ENCODE measurements at places on chromosomes 5 and 9.

DNA sequence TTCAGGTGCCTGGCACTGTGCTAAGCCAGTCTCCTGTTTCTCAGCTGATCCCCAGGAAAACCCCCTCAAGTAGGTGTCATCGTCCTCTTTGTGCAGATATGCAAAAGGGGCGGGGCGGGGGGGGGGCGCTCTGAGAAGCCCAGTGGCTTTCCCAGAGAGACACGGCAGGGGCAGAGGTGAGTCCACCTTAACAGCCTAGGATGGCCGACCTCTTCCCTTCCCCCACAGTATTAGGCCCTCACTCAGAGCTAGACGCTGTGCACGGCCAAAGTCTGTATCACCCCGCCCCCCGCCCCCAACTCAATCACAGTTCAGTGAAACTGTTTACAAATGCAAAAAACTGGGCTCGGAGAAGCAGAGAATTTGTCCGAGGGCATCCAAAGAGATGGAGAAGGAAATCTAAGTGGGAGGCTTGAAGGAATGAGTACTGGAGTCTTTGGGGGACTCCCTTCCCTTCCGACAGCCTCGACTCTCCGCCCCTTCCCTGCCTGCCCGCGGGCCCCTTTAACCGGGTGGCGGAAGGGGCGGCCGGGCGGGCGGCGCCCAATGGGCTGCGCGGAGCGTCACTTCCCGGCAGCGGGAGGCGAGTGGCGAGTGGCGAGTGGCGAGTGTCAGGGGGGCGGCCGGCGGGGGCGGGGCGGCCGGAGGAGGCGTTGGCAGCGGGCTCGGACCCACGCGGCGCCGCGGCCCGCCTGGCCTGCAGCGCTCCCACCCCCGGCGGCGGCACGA lies at the start of gene ERGIC1:
ERGIC1 (plus strand) TSS at position 566 of the 729 bp plus-strand sequence; CDS start at position 729, 163 bp downstream.
- peak; percentile 66 for DNase-seq

- peak; percentile 10 for DNase-seq
These were observed 138.6 kb downstream of the ARL15 start for GRCh38 chr5:54171645-54172384.

DNA sequence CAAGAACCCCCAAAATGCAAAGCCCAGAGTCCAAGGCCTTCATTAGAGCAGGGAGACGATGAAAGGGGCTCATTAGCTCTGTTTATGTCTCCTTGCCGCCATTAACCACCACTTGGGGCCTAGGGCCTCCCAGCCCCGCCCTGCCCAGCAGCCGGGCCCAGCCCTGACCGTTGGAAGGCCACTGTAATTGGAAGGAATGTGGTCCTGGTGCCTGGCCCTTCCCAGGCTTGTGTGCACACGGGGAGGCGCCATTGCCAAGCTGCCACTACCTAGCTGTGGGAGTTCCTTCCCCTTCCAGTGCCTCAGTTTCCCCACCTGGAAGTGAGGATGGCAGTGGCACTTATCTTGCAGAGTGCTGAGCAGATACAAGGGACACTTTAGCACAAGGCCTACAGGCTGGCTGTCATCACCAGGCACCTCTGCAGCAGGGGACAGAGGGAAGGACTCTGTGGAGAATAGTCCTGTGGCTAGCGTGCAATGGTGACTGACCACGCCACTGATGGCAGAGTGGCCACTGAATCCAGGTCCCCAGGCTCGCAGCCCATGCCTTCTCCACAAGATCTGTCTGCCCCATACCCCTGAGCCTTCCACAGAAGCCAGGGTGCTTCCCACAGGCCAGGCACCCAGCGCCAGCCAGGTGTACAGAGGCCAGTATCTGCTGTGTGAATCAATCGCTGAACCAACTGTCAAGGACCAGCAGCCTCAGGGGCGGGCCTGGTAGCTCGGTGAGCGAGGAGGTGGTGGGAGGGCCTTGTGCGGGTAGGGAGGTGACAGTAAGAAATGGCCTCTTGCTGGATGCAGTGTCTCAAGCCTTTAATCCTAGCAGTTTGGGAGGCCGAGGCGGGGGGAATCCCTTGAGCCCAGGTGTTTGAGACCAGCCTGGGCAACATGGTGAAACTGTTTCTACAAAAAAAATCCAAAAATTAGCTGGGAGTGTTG lies 20.8 kb downstream of the GBGT1 start:
- no peak for DNase-seq

DNA sequence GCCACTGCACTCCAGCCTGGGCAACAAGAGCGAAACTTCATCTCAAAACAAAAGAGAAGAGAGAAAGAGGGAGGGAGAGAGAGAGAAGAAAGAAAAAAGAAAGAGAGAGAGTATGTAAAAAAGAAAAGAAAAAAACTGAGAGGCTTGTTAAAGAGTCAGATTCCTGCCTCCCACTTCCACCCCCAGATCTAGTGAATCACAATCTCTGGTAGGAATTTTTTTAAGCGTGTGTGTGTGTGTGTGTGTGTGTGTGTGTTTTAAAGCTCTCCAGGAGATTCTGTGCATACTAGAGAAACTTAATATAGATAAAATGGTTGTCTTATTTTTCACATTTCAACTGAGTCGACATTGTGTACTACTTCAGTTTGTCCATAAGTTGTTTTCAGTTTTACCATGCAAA lies 32.0 kb downstream of the SAR1B start:
- DNase-seq, result no peak

- DNase-seq, result no peak
These were observed 119.5 kb upstream of the LMX1B start for GRCh38 chr9:126494264-126494663.

- no peak for DNase-seq
These were observed 30.9 kb downstream of the SARDH start for GRCh38 chr9:133707065-133707762.

Measured in AML-193 (cell line).